ENCODE measurements at places on chromosomes 6 and 20.

DNA sequence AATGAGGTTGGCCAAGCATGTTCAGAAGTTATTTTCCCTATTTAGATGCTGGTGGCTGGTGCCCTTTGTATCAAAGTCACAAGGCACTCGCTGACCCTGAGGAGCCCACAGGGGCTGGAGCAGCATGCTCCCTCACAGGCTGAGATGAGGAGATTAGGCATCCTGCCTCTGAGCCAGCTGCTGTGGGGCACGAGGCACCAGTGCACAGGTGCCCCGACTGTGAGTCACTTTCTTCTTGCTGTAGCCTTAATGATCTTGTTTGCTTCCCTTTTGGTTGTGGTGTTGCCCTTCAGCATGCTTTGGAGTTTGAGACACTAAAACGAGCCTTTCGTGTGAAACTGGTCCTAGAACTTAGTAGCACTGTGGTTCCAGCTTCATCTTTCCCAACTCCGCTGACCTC lies 4.3 kb downstream of the PSMG4 start:
- DNase-seq: no peak

DNA sequence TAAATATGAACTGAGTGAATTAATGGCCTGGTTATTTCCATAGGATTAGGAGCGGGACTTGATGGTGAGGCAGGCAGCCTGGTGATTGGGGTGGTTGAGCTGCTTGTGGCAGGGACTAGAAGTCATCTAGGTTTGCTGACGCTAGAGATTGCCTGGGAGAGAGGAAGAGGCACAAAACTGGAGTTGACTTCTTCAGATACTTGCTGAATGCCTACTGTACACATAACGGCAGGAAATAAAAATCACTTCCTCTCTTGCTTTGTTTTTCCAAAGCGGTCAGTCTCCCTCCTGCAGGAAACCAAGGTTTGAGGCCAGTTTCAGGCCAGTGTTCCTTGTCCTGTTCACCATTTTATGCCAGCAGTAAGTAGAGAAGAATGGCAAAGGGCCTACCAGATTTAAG lies 36.7 kb upstream of the MYLIP start:
- DNase-seq: no peak

DNA sequence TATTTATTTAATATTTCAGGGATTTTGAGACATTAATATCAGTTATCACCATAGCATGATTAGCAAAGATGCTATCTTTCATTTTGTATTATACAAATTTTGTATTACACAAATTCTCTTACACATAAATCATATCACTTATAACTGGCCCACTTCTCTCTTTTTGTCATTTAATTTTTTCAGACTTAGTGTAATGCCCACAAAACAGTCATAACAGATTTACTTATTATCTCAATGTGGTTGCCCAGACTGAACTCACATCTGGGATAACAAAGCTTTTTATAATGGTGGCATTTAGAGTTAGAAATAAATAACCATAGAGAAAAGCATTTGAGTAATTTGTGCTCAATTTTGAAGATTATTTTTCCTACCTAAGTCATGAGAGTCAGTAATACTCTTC lies 148.3 kb downstream of the TFAP2B start:
- DNase-seq: no peak

GRCh38 chr20:61925555-61926252 lies 140.0 kb downstream of the TAF4 start:
- no peak for DNase-seq

DNA sequence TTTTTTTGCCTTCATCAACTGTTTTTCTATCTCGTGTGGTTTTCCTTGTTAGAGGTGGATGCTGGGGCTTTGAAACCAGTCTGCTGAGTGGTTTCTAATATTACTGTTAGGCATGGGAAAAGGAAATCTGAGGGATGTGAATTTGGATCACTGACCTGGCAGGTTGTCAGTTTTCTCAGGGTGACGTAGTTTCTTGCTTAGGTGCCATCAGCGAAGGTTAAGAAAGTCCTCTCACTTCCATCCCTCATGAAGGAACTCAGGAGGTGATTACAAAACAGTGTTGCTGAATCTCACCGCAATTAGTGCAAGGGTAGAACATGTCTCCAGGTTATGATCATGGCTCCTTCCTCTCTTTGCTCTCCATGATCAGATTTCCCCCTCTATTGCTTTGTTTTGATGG lies 135.9 kb downstream of the SOX4 start:
- DNase-seq: no peak
